ENCODE measurements at places on chromosomes 3 and 15.

DNA sequence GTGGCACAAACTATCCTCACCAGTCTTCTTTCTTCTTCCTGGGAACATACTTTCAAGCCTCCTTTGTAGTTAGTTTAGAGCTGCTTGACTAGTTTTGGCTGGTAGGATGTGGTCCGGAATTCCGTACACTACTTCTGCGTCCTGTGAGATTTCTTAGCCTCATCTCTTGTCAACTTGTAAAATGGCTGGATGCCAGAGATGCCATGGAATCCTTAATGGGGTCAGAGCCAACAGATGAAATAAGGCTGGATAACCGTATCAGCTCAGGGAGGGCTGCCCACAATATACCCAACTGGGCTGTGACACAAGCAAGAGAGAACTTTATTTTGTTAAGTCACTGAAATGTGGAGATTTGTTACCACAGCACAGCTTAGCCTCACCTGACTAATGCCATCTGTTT is 466.9 kb upstream of the MDFIC2 start:
- DNase-seq = no peak

GRCh38 chr15:101452572-101452971 is 36.9 kb downstream of the PCSK6 start:
- DNase-seq = no peak

DNA sequence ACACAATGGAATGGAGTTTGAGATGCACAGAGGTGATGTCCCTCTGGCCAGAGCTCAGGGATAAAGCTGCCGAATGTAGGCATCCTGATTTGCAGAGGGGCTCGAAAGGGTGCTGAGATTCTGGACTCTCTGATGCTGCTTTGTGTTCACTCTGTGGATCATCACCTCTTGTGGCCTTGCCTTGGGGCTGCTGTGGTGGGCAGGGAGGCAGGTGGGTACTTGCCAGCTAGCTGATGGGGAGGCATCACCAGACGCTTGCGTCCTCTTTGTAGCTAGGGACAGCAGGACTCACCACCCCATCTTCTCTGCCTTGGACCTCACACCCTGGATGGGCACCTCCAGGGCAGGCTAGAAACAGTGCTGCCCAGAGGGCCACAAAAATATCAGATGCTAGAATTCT is 14.6 kb upstream of the RASGRF1 start:
- no peak for DNase-seq

DNA sequence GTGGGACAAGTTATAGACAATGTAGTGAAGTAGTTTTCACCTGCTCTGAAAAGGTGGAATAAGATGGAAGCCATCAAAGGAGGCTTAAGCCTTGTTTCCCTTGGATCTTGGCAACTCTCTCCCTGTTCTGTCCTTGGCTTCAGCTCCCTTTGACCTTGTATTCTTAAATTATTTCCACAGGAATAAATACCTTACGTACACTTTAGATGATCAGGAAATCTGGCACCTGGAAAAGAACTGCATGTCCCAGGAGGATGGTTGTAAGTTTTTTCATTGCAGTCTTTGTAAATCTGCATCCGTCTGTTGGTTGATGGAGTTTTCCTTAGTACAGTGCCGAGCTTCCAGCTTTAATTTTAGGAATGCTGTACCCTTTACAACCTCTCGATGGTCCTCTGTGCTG is 11.8 kb downstream of the ST6GAL1 start:
- DNase-seq = no peak

DNA sequence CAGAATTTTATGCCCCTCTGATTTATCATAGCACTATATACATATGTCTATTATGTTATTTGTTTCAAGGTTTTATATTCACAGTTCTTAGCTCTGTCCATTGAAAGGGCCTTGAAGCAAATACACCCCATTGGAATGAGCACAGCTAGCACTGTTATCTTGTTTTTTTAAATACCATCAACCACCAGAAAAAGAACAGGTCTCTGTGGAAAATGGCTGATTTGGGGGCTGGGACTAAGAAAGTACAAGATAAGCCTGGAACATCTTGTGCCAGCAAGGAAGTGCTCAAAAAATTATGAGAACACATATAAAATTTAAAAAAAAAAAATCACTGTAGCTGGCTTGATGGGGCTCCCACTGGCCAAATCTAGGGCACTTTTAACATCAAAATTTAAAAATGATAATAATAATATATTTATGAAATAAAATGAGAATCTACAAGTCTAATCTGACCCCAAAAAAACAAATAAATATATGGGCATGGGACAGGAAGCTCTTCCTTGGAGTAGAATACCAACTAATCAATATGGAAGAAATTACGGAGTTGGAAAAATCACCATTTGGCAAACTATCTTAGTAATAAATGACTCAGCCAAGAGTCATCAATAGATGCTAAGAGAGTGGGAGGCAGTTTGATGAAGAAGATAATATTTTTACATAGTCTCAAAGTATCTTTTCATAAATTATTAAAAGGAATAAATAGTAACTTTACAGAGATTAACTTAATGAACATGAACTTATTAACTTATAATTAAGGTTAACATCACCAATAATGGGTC is 20.5 kb downstream of the IFT80 start:
- DNase-seq = no peak

Data from GOT3 (cell line).